ENCODE measurements at places on chromosomes 11 and 22. TPM values are rescaled to one million over a fixed set of nuclear protein-coding genes. Genes with fewer than 3 reads are reported as not detected.

Gene CABP7
- not detected for total RNA-seq

Gene CYB5R2
- total RNA-seq: 1.3 TPM

Gene PGA5
- 0.95 TPM for total RNA-seq

Gene TMX2
- 56.9 TPM for total RNA-seq

Gene LUZP2
- not detected for total RNA-seq

Gene BTBD18
- total RNA-seq: not detected

Gene NXPE1
- total RNA-seq: not detected

Gene AIP
- 57.4 TPM for total RNA-seq

Gene MS4A3
- not detected for total RNA-seq

Gene OR2AG1
- not detected for total RNA-seq

Gene SMIM35
- not detected for total RNA-seq

Gene SYT13
- 7.0 TPM for total RNA-seq

DNA sequence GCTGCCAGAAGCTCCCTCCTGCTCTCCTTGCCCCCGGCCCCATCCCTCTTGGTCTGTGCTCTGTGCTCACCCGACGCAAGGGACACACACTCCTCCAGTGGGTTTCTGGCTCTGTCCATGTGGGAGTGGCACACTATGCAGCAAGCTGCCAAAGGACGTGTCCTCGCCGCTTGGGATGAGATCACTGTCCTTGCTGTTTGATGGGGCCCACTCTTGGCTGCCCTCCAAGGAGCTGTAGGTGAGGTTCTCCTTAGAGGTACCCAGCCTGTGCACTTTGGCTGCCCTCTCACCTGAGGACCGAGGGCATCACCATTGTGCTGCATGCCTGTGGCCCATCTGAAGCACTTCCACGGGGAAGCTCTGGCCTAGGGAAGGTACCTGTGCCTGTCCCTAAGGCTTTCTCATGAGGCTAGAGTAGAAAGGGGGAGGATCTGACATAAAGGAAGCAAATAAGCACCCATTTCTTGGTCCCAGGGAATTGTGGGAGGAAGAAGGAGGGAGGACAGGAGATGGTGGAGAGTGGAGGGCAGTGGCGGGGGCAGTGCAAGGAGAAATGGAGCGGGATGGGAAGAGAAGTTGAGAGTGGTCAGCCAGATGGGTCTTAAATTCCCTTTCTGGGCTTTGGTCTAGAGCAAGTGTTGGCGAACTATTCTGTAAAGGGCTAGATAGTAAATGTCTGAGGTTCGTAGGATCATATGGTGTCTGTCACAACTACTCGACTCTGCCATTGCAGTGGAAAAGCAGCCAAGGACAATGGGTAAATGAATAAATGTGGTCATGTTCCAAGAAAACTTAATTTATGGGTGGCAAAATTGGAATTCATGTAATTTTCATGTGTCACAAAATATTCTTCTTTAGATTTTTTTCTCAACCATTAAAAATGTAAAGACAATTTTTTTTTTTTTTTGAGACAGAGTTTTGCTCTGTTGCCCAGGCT lies 47.0 kb upstream of the AMPD3 start:
- DNase-seq: no peak

- no peak for DNase-seq
Measured at GRCh38 chr11:102478673-102479299, 26.2 kb upstream of the TMEM123 start.

DNA sequence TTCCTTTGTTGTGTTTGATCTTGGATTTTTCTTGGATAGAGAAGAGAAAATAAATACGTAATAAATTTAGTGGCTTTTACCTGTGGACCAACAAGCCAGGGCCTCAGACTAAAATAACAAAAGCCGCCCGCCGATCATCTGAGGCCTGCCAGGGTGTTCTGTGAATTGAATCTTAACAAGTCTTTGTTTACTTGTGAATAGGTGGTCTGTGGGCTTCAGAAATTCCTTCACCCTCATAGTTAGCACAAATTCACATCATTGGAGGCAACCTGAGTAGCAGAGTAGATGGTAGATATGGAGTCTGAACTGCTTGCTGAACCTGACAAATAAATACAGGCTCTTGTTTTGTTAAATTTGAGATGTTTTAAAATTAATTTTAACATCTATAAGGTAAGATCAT lies 176.3 kb upstream of the MTNR1B start:
- no peak for DNase-seq

DNA sequence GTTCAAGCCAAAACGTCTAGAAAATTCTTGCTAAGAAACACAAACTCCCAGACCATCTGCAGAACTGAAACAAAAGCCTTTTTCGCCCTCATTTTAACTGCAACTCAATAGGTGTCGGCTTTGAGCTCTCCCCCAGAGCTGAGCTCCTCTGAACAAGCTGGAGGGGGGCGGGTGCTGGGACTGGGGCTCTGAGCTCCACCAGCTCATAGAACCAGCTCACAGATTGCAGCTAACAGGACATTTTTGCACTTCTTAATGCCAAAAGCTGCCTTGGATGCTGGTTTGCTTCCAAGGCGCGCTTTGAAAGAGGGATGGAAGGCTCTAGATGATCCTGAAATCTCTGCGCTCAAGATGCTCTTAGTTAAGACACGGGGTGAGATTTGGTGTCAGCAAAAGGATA lies 6.0 kb upstream of the YWHAH start:
- no peak for DNase-seq

GRCh38 chr11:99343117-99343516 lies 322.4 kb downstream of the CNTN5 start:
- DNase-seq: no peak

DNA sequence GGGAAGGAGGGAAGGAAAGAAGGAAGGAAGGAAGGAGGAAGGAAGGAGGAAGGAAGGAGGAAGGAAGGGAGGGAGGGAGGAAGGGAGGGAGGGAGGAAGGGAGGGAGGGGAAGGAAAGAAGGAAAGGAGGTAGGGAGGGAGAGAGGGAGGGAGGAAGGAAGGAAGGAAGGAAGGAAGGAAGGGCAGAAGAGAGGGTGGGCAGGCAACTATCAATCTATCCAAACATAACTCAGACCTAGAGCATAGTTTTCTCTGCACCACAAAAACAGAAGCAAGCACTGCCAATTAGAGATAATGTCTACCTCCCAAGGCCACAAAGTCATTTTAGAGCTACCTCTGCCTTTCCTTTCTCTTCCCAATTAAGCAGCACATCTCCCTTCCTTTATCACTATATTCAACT lies 109.1 kb downstream of the ETS1 start:
- DNase-seq: no peak

GRCh38 chr11:8269636-8270035 lies 6.0 kb upstream of the LMO1 start:
- DNase-seq: no peak

GRCh38 chr11:3904228-3904627 lies 48.8 kb downstream of the STIM1 start:
- DNase-seq: no peak

- DNase-seq: no peak
Measured at GRCh38 chr22:43262990-43263644, 76.2 kb upstream of the TTLL12 start.

GRCh38 chr11:119187123-119187892 lies 2.0 kb downstream of the NHERF4 start:
- DNase-seq: no peak

DNA sequence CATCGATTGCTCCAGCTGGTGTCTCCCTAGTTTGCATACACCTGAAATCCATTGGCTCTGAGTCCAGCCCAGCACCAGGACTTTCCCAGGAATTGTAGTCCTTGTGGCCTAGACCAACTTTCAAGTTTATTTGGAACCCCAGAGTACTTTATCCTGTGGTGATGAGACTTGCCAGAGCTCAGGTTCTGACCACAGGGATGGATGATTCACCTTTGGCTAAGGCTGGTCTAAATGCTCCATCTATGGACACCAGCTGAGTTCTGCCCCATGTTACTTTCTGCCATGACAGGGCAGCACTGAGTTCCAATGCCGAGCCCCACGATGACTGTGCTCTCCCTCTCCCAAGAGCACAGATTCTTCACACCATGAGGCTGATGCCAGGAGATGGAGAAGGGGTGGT lies 17.3 kb upstream of the INSC start:
- no peak for DNase-seq

- DNase-seq: peak; percentile 83
Measured at GRCh38 chr11:10581481-10582019, 13.1 kb upstream of the LYVE1 start.

- peak; percentile 70 for DNase-seq
Measured at GRCh38 chr11:61791737-61792309, 576 bp downstream of the TMEM258 start.

DNA sequence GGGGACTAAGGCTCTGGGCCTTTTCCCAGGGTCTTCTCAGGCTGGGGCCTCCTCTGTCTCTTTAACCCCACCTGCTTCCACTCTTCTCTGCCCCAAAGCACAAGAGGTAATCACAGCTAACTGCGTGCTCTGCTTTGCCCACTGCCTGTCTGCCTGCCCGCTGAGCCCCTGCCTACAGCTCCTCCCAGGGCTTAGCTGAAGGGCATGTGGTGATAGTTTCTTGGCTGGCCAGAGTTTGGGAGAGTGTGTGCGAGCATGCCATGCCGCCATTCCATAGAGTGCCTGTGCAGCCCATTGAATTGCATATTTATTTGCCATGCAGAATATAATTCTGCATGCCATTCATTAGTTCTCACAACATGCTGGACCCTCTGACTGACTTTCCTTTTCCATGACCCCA lies 32.5 kb downstream of the PHLDB1 start:
- DNase-seq: peak; percentile 67

GRCh38 chr22:50699001-50699755 lies 26.6 kb downstream of the SHANK3 start:
- DNase-seq: peak; percentile 51

DNA sequence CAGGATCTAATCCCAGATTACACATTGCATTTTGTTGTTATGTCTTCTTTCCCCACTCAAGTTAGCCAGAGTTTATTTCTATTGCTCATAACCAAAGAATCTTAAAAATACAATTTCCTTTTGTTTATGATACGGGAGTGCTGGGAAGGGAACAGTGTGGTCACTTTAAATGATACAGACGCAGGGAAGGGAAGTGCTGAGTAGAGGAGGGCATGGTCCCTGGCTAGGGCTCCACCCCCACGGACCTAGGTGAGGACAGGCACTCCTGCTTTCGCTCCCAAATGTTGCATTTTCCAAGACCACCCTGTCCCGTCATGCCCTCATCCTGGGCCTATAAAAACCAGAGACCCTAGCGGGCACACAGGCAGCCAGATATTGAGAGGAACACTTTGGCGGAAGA lies 30.6 kb upstream of the NARS2 start:
- no peak for DNase-seq

GRCh38 chr11:62719302-62719978 lies 7.8 kb downstream of the HNRNPUL2 start:
- DNase-seq: no peak

DNA sequence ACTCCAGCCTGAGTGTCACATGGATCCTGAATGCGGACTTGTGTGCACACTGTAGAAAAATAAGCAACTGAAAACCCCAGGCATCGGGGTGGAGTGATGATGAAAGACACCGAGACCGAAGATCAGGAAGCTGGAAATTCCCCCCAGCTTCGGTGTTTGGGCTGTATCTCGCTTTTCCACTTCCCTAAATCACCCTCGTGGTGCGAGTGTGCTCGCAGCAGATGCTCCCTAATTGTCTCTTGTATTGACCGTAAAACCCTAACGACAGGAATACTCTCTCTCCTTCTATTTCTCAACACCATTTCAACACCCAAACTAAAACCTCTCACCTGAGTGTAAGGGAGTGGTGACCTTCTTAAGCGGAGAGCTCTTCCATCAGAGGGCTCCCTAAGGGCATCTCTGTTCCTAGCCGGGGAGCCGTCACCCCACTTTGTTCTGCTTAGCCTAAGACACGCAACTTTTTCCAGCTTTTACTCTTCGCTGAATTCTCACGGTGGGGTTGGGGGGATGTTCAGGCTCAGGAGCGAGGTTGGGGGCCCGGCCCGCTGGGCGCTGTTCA lies 635 bp upstream of the GRK3 start:
- peak; percentile 73 for DNase-seq

DNA sequence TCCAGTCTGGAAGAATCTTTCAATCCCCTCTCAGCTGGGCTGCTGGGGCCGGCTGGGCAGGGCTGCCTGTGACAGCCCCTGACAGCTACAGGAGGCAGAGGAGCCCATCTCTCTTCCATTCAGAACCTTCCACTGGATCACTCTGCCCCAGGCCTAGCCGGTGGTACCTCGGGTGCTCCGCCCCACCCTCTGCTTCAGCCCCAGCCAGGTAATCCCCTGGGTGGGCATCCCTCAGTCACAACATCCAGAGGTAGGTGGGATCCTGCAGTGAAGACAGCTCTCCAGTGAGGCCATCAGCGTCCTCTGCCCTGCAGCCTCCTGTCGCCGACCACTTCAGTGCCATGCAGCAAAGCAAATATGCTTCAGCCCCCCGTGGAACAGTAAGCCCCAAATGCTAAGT lies 223.7 kb downstream of the DSCAML1 start:
- DNase-seq: no peak

GRCh38 chr11:2459016-2459725 lies 14.4 kb downstream of the KCNQ1 start:
- DNase-seq: no peak

DNA sequence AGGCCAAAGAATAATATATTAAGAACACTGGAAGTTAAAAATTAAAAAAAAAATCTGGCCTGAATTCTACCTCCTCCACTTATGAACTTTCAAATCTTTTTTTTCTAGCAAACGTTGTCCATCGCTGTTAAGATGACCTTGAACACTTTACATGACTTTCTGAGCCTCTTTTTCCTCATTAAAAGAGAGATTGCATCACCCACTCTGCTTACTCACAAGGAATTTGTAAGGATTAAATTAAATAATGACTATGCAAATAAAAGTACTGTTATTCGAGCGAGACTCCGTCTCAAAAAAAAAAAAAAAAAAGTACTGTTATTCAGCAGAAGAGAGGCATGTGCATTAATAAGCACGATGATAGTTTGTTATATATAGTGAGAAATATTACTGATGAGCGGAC lies 285.1 kb upstream of the CCDC90B start:
- DNase-seq: no peak

DNA sequence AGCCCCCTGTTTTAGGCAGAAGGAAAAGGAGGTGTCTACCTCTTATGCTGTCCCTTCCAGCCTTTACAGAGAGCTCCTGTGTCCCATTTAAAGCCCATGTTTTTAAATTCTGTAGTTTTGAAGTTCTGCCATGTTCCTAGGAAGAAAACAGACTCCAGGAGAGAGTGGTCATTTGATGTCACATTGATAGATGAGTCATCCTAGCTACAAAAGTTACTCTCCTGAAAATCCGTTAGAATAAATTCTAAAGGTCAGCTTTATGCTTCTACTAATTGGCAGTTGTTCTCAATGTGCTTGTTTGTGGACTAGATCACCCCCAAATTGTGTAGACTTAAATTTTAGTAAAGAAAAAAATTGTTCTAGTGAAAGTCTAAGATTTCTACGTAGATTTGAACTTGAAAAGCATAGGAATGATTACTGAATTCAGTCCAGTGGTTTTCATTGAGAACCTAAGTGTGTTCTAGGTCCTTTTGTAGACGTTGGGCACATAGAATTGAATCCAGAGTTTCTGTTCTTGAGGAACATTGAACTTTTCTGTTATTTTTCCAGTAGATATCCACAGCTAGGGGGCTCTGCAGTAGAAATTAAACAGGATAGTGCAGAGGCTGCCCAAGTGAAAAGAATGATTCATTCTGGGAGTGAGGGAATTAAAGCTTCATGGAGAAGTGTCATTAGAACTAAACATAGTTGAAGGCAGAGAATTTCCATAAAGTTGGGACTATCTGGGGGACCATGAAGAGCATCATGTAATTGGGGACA lies 140.6 kb upstream of the RASSF10 start:
- no peak for DNase-seq

Measured in Right ventricle myocardium inferior (tissue), 1 donor.